ENCODE measurements at places on chromosomes 6 and 20.

DNA sequence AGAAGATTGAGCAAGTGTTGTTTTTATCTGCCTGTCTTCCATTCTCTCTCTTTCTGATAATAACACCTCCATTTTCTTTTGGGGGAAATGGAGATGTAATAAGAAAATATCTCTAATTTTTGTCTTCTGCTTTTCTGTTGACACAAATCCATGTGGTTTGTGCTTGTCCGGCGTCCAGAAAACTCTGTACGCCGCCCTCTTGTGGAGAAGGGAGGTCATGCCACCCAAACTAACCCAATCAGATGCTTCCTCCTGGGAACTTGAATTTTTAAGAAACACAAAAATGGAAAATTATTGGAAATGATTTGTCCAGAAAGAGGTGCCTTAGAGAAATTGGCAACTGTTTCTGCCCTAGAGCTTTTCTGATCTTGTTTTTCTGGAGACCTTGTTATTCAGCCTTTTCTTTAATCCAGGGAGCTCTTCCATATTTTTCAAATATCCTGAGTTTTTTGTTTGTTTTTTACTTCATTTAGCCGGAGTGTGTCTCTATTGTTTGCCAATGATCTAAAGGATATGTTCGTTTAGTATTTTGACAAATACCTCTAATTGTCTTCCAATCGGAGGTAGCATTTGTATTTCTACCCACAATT lies 17.8 kb upstream of the FNDC1 start:
- peaks cover 3% of the 10 kb centered on the region for H3K36me3 ChIP-seq
- H3K27me3 ChIP-seq: peaks cover 4% of the 10 kb centered on the region
- H3K4me1 ChIP-seq: peaks cover 3% of the 10 kb centered on the region
- DNase-seq: peak; percentile 55

DNA sequence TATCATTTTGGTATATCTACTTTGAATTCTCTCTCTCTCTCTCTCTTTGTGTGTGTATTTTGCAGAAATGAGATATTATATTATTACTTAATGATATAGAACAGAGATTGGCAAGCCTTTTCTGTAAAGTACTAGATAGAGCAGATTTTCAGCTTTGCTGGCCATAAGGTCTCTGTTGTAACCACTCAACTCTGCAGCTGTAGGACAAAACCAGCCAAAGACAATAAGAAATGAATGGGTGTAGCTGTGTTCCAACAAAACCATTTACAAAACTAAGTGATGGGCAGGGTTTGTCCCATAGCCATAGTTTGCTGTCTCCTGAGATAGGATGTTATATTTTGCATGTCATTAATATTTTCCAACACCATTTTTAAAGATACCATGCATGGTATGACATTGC lies 91.2 kb upstream of the TSHZ2 start:
- no peak for DNase-seq
- H3K27me3 ChIP-seq: peaks cover 1% of the 10 kb centered on the region
- H3K4me1 ChIP-seq: no peaks in the 10 kb centered on the region

- no peaks in the 10 kb centered on the region for H3K36me3 ChIP-seq
- H3K27me3 ChIP-seq: no peaks in the 10 kb centered on the region
- H3K4me3 ChIP-seq: no peak overlapping the region
- H3K27ac ChIP-seq: no peak overlapping the region
Measured at GRCh38 chr6:54071821-54072340, 39.4 kb upstream of the MLIP start.

GRCh38 chr6:136927292-136927691 lies 5.2 kb downstream of the SLC35D3 start:
- H3K27ac ChIP-seq: no peak overlapping the region
- peaks cover 20% of the 10 kb centered on the region for H3K27me3 ChIP-seq
- no peaks in the 10 kb centered on the region for H3K36me3 ChIP-seq
- DNase-seq: no peak
- peaks cover 8% of the 10 kb centered on the region for H3K4me1 ChIP-seq

DNA sequence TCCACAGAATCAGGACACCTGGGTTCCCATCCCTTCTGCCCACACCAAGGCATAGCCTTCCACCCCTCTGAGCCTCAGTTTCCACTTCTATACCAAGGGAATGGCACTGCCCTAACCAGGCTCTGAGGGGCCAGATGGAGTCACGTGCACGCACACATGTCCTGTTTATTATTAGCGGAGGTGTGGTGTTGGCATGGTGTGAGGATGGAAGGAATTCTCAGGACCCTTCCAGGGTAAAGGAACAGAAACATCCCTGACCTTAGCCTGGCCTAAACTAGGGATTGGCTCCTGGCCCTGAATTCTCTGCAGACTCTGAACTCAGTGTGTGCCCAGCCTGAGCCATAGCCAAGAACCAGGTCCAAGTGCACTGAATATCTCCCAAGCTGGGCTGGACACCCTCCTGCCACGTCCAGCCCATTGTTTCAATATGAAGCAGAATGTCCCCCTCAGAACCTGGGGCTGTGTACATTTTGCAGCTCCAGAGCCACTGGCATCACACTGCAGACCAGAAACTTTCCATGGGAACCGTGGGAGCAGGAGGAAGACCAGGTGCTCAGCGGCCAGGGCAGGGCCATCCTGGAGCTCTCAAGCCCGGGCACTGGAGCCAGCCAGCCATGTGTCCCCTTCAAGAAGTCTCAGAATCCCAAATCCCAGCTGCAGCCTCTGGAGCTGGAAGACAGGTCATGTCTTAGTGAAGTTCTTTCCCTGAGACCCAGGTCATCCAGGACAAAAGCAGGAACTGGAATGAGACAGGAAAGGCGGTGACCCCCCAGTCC lies 208.4 kb downstream of the ANKRD60 start:
- no peak overlapping the region for H3K27ac ChIP-seq
- peaks cover 3% of the 10 kb centered on the region for H3K4me1 ChIP-seq
- no peak overlapping the region for H3K4me3 ChIP-seq
- peaks cover 8% of the 10 kb centered on the region for H3K27me3 ChIP-seq
- DNase-seq: no peak
